ENCODE measurements at places on chromosomes 7 and 10.

GRCh38 chr7:74619235-74619860, 38.2 kb upstream of the GTF2I start:
- DNase-seq = no peak

- DNase-seq = no peak
These were observed 13.1 kb upstream of the GPR141 start for GRCh38 chr7:37670436-37670835.

- DNase-seq = no peak
These were observed 103.9 kb upstream of the DKK1 start for GRCh38 chr10:52210161-52210560.

DNA sequence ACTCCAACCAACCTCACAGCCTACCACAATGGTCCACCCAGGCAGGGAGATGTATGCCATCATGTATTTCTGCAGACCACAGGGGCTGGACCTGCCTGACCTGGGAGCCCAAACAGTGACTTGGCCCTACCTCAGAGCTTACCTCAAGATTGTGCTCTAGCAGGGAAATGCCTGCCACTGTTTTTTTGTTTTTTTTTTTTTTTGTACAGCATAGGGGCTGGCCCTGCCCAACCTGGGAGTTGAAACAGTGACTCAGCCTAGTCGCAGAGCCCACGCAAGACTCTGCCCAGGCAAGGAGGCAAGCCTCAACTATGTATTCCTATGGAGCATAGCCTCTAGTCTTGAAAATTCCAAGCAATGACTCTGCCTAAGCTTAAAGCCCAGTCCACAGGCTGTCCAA, 39.3 kb upstream of the CDK6 start:
- no peak for DNase-seq

DNA sequence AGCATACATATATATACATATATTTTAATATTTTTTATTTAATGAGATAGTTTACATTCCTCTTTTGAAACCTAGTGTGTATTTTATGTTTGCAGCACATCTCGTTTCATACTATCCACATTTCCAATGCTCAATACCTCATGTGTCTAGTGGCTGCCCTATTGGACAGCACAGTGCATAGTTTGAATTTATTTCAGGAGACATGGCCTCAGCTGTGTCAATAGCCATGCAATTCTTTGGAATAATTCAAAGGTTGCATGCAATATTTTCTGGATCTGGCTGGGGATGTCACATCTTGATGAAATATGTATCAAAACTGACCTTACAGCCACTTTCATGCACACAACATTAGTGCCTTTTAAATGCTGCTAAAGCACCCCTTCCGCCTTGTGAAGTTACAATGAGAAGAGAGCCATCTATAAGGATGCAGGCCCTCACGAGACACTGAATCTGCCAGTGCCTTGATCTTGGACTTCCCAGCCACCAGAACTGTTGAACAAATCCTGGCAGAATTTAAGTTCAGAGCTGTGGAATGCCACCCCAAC, 13.0 kb downstream of the FGFBP3 start:
- no peak for DNase-seq

DNA sequence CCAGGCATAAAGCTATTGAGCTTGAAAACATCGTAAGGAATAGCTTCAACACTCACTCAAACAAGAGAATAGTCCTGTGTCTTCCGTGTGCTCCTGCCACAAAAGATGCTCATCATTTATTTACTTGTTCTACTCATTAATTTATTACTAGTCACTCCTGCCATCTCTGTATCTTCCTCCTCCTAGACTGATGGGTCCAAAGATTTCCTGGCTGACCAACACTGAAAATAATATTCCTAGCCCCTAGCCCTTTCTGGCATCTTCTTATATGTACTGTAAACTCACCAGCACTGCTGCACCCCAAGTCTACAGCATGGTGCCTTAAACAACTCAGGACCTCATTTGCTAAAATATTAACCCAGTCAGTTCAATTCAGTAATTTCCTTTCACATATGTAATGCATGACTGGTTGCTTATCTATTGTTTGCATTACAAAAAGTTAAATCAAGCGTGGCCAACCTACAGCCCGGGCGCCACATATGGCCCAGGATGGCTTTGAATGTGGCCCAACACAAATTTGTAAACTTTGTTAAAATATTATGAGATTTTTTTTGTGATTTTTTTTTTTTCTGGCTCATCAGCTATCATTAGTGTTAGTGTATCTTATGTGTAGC, 86.7 kb upstream of the GSDME start:
- DNase-seq = no peak

DNA sequence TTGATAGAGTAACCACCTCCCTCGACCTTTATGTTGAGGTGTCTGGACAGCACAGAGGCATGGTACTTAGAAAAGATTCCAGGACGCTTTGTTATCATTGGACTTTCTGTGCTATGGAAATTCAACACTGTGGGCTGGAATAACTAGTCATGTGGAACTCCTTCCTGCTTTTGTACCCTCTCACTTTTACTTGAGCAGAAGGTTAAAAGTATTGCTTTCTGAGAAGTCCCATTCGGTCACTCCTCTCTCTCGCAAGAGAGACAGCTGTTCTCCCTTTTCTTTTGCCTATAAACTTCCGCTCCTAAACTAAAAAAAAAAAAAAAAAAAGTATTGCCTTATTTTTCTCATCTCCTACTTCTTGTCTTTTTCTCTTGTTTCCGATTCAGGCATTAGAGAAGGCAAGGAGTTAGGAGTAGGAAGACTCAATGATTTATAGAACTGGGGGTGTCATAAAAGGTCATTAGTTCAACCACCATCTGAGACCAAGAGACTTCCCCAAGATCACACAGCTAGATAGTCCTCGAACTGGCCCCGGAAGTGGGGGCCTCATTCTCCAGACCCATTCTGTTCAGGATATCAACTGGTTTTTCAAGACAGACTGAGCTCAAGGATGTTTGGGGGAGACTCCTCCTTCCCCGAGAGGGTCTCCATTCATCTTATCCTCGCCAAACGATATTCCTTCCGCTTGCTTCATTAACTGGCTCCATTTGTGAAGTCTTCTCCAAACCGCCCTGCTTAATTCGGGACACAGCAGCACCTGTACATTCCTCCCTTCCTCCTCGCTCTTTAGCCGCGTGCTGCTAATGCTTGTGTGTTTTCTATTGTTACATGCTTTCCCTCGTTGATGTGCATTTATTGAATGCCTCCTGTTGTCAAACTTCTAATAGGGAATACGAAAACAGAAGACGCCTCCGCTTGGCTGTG, 995 bp upstream of the INPP5F start:
- peak; percentile 40 for DNase-seq

GRCh38 chr10:14820010-14820774, 17.6 kb downstream of the CDNF start:
- DNase-seq = no peak

DNA sequence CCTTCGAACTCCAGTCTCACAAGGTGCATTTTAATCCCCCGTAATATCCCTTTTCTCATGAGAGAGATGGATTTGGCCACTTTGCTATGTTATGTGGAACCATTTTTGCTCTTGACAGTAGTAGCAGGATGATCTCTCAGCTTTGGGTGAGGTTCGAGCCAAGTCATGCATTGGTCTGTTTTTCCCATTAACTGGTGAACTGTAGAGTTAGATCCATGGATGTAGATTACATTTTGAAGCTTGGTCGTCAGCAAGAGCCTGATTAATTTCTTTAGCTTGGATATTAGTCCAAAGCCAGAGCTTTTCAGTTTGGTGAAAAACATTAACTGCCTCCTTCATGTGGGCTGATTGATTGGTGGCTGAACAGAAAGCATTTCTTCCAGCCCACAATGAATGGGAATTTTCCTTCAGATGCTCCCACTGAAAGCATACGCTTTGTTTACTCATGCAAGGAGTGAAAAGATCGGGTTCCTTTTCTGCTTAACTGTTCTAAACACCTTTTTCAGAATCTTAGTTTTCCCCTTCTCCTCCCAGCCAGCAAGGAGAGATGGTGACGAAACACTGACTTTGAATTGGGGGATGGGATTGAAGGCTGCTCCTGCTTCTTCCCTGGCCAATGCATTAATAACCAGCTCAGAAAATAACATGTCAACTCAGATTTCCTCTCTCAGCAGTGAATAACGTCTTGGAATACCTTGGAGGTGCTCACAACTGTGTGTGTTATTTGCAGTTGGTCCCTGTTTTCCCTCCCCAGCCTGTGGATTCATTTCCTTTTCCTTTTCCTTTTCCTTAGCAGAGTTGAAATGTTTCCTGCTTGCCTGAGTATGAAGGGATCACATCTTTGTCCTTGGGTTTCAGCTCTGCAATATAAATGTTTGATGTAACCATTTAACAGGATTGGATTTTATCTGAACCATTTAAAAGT, 351.8 kb upstream of the FZD8 start:
- no peak for DNase-seq

DNA sequence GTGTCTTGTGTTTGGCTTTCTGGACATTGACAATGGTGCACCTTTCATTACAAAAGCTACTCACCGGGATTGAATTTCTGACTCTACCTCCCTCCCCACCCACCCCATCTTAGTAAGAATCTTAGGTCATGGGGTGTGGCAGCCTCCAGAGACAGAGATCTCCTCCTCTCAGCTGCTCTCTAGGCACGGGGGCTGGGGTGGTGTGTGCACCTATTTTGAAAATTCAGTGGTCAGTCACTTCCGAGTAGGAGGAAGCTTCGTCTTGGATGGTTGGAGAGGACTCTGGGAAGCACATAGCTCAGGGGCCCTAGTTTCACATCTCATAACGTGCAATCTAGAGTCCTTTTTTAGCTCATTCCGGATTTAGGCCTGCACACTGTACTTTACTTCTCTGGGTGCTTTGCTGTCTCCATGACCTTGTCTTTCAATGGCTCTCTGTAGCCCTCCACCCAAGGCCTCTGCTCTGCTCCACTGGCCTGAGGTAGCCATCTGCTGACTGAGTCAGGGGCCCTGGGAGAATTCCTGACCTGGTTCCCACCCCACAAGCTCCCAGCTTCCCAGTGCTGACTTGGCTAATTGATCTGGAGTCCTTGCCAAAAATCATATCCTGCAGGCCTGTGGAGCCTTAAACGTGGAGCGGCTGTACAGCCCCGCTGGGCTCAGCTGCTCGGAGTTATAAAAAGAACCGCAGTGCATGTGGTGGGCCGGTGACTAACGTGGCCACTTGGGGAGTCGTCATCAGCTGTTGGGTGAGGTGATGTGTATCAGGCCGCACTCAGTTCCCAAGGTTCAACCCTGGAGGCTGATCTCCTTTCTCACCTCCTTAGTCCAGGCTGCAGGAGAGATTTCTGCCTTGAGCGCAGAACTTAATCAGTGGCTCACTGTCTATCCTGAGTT, 19.3 kb upstream of the ADAMTS14 start:
- no peak for DNase-seq

DNA sequence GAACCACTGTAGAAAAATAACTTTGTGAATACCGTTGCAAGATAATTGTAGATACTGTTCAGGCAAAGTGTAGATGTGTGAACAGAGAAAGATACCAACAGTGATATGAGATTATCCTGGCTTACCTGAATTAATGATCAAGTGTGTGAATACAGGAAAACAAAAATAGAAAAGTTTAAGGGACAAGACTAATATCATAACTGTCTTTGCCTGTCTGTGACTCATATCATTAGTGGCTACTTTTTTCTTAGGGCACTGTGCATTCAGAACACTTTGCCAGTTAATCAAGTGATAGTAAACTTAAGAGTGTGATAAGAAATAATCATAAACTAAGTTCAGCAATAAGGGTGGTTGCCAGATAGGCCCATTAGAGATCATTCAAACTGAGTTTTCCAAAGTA, 323.0 kb upstream of the LRGUK start:
- no peak for DNase-seq

DNA sequence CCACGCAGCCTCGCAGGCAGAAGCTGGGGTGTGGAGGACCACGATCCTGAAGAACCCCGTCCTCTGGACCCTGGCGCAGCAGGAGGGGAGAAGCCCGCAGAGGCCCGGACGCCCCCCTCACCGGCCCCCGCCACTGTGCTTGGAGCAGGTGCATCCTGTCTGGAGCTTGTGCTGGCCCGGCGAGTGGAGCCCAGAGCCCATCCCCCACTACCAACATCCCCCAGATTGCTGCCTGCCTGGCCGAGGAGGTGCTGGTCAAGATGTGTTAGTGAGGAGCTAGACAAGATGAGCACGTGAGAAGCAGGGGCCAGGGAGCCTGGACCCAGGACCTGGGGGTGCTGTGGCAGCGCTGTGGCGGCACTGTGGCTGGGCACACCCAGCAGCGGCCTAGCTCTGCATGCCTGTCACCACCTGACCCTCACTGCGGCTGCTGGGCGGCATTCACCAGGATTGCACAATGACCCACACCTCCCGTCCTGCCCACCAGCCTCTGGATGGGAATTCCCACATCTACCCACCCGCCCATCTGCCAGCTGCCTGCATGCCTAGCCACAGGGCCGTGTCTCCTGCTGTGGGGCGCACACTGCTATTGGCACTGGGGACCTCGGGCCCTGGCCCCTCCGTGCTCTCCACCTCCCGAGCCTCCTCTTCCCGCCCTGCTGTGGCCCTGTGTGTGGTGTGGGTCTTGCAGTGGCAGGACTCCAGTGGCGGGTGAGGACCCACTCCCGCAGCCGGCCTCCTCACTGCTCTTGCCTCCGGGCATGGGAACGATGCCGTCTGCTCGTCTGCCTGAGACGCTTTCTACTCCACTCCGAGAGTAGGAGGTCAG, 11.8 kb downstream of the GPR146 start:
- no peak for DNase-seq

GRCh38 chr7:95001258-95001657, 93.9 kb downstream of the PPP1R9A start:
- DNase-seq = no peak

GRCh38 chr7:22166928-22167327, 190.0 kb downstream of the RAPGEF5 start:
- DNase-seq = no peak

- DNase-seq = peak; percentile 54
These were observed 33.8 kb downstream of the MAP3K8 start for GRCh38 chr10:30467651-30468338.

GRCh38 chr7:158443688-158444483, 143.7 kb downstream of the PTPRN2 start:
- DNase-seq = no peak

DNA sequence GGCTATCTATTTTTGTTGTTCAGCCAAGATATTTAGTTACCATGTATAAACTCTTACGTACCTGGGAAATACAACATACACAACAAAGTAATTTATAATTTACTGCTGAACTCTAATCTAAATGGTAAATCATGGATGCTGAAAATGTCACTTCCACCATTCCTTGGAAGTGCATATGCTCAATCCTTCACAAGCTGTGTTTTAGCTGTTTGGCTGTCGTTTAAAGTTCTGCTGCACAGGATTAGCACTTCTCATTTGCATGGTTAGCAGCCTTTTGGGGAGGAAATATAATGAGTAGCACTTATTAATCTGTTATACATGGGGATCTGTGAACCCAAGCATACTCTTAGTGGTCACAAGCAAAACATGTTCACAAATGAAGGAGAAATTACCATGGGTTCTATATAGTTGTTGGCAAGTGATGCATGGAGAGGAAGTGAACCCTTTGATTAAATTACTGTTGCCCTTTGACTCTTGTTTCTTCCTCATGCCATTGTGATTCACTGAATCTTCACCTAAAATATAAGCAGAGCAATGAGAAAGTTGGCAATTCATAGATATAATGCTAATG, 18.5 kb downstream of the PIK3CG start:
- no peak for DNase-seq

- no peak for DNase-seq
These were observed 130.6 kb upstream of the SLC26A5 start for GRCh38 chr7:103576641-103577040.
